ENCODE measurements at places on chromosomes 4 and X.

- H3K4me3 ChIP-seq = no peak overlapping the region
- H3K27me3 ChIP-seq = no peaks in the 10 kb centered on the region
- DNase-seq = no peak
- H3K27ac ChIP-seq = no peak overlapping the region
- no peaks in the 10 kb centered on the region for H3K36me3 ChIP-seq
- no peaks in the 10 kb centered on the region for H3K4me1 ChIP-seq
Measured at GRCh38 chr4:28010577-28011240, 1150.1 kb downstream of the STIM2 start.

DNA sequence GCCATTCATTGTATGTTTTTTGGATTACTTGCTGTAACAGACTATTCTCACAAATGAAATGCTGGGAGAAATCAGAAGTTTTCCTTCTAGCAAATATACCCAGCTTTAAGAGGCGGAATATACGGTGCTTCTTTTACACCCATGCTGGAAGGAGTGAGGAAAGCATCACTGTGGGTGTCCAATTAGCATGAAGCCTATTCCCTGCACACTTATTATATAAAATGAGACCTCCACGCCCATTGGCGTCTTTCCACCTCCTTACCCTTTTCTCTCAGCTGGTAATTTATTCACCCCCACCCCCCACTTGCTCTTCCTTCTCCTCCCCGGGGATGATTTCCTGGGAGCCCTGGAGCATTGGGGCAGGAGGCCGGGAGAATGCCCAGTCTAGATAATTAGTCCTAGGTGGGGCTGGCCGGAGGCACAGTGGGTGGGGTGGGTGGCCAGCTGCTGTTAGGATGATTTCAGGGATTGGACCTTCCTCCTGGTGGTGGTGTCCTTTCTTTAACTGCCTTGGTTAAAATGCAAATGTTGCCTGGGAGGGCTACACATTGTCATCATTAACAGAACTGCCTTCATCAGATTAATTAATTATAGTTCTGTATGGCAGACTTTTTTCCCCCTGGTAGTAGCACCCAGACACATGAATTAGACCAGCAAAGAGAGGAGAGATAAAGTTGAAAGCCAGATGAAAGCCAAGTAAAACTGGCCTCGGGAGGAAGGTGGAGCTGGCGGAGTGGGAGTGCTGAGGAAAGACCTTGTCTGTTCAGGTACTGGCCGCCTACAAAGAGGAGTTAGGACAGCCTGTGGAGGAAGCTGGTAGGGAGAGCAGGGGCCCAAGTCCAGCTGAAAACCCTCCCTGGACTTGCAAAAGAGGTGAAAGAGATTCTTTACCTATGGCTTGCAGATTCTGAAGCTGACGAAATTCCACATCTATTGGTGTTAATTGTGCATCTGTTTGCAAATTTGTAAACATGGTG lies 11.4 kb downstream of the SHROOM2 start:
- DNase-seq = no peak
- no peaks in the 10 kb centered on the region for H3K4me1 ChIP-seq
- H3K4me3 ChIP-seq = no peak overlapping the region
- H3K27ac ChIP-seq = no peak overlapping the region
- no peaks in the 10 kb centered on the region for H3K36me3 ChIP-seq

DNA sequence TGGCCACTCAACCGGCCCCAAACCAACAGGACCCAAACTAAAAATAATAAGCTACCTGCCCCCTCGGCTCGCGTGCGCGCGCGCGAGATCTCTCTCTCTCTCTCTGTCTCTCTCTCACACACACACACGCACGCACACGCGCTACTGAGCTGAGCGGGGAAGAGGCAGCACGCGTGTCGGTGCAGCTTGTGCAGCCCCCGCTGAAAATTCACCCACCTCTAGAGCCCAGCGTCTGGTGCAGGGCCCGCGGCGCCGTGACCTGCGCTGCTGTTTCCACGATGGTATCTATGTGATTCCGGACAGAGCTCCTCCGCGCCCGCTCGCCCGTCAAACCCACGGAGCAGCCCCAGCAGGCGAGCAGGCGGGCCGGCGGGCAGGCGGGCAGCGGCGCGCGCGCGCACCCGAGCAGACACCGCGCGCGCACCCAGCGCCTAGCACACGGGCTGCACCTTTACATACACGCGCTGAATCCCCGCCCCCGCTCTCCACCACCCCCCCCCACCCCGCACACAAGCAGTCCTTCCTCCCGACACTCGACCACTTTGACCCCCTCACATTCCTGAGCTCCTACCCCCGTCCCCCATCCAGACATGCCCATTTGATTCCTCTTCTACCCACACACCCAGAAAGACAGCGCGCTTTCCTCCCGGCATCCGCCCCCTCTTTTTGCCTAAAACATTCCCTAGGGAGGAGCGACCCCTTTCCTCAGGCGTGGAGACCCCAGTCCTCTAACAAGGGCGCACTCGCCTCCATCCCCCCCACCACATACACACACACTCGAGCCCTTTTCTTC lies 1.0 kb downstream of the SLITRK4 start:
- H3K4me1 ChIP-seq = no peaks in the 10 kb centered on the region
- DNase-seq = no peak
- H3K27me3 ChIP-seq = no peaks in the 10 kb centered on the region

DNA sequence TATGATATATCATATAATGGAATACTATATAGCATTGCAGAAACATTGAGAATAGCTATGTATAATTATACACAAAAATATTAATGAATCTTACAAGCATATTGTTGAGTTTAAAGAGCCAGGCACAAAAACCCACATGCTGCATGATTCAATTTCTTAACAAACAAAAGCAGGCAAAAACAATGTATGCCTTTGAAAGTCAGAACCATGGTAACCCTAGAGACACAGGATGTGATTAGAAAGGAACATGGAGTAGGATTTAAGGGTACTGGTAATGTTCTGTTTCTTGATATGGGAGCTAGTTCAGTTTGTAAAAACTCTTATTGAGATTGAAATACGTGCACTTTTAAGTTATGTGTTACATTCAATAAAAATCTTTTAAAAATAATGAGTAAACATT lies 21.5 kb downstream of the CXCL8 start:
- no peak for DNase-seq
- H3K4me1 ChIP-seq = no peaks in the 10 kb centered on the region
- H3K4me3 ChIP-seq = no peak overlapping the region
- no peak overlapping the region for H3K27ac ChIP-seq
- no peaks in the 10 kb centered on the region for H3K36me3 ChIP-seq
- H3K27me3 ChIP-seq = no peaks in the 10 kb centered on the region

GRCh38 chrX:46572340-46572936 lies 1.1 kb upstream of the CHST7 start:
- no peaks in the 10 kb centered on the region for H3K4me1 ChIP-seq
- H3K27me3 ChIP-seq = no peaks in the 10 kb centered on the region
- H3K27ac ChIP-seq = no peak overlapping the region
- no peaks in the 10 kb centered on the region for H3K36me3 ChIP-seq
- no peak for DNase-seq
- H3K4me3 ChIP-seq = no peak overlapping the region

DNA sequence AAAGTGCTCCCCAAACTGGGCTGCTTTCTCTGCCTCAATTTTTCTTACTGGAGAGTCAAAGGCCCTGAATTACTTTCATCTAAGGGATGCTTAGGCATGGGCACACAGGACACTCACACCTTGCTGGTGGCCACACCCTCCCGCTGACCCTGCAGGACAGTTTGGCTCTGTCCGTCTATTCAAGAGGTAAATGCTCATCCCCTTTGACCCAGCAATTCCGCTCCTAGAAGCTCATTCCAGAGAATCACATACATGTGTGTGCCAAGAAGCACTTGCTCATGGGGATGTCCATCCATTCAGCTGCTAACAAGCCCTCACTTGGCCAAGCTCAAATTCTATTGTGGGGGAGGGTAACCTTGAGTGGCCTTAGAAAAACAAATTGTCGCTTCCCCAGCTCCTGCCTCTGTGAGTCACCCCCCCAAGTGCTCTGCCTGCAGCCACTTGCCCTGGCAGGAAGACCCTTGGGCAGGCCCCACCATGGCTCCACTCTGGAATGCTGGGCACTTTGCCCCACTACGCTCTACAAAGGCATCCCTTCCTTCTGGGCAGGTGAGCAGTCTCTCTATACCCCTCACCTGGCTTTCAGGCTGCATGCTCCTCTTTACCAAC lies 54.5 kb downstream of the HTRA3 start:
- no peak overlapping the region for H3K4me3 ChIP-seq
- H3K4me1 ChIP-seq = peaks cover 12% of the 10 kb centered on the region
- H3K36me3 ChIP-seq = no peaks in the 10 kb centered on the region
- H3K27ac ChIP-seq = no peak overlapping the region

GRCh38 chr4:129788486-129788885 lies 692.5 kb downstream of the C4orf33 start:
- H3K27me3 ChIP-seq = no peaks in the 10 kb centered on the region
- H3K4me1 ChIP-seq = no peaks in the 10 kb centered on the region
- no peaks in the 10 kb centered on the region for H3K36me3 ChIP-seq
- no peak overlapping the region for H3K27ac ChIP-seq
- DNase-seq = no peak

DNA sequence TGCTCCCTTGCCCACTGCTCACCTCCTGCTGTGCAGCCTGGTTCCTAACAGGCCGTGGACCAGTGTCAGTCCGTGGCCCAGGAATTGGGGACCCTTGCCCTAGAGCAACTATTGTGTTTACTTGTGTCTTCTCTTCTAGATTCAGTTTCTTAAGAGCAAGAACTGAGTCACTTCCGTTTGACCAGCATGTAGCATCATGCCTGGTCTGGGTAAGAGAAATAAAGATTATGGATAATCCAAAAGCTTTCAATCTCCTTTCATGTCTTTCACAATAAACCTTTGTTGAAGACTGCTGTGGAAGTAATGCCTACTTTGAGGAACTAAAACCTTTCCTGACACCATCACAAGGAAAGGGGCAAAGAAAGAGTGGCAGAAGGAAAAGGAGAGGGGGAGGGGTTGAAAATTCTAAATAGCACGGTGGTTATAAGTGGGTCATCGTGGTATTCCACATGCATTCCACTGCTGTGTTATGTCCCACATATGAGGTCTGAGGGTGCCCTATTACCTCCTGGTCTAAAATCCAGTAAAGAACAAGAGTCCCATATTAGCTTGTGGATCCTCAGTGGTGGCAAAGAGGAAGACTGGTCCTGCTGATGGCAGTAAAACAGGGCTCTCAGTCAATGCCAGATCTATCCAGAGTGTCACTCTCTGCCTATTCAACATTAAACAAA lies 133.4 kb downstream of the RASL11B start:
- H3K27ac ChIP-seq = peak overlapping the region; percentile 71
- no peak for DNase-seq
- no peak overlapping the region for H3K4me3 ChIP-seq
- no peaks in the 10 kb centered on the region for H3K27me3 ChIP-seq
- H3K36me3 ChIP-seq = no peaks in the 10 kb centered on the region
- peaks cover 21% of the 10 kb centered on the region for H3K4me1 ChIP-seq

GRCh38 chr4:147524601-147525000 lies 43.7 kb downstream of the EDNRA start:
- no peak overlapping the region for H3K4me3 ChIP-seq
- no peaks in the 10 kb centered on the region for H3K27me3 ChIP-seq
- H3K4me1 ChIP-seq = peaks cover 25% of the 10 kb centered on the region
- H3K27ac ChIP-seq = peak overlapping the region; percentile 56
- H3K36me3 ChIP-seq = no peaks in the 10 kb centered on the region

GRCh38 chr4:112704991-112705845 lies 68.3 kb downstream of the LARP7 start:
- no peaks in the 10 kb centered on the region for H3K36me3 ChIP-seq
- no peak for DNase-seq
- H3K4me1 ChIP-seq = peaks cover 17% of the 10 kb centered on the region
- H3K27ac ChIP-seq = no peak overlapping the region

- DNase-seq = no peak
- H3K27ac ChIP-seq = no peak overlapping the region
- peaks cover 26% of the 10 kb centered on the region for H3K36me3 ChIP-seq
- peaks cover 22% of the 10 kb centered on the region for H3K4me1 ChIP-seq
Measured at GRCh38 chr4:1300466-1301455, 11.1 kb downstream of the MAEA start.

GRCh38 chrX:37488323-37488722 lies 83.1 kb upstream of the LANCL3 start:
- H3K27ac ChIP-seq = no peak overlapping the region
- H3K27me3 ChIP-seq = no peaks in the 10 kb centered on the region
- no peak overlapping the region for H3K4me3 ChIP-seq
- no peaks in the 10 kb centered on the region for H3K36me3 ChIP-seq

- H3K4me3 ChIP-seq = no peak overlapping the region
- no peaks in the 10 kb centered on the region for H3K36me3 ChIP-seq
- H3K27ac ChIP-seq = no peak overlapping the region
- no peak for DNase-seq
Measured at GRCh38 chr4:159188646-159189045, 85.8 kb downstream of the RAPGEF2 start.

GRCh38 chr4:118396881-118397622 lies 44.2 kb upstream of the PRSS12 start:
- H3K4me1 ChIP-seq = peaks cover 13% of the 10 kb centered on the region
- H3K27me3 ChIP-seq = no peaks in the 10 kb centered on the region
- no peaks in the 10 kb centered on the region for H3K36me3 ChIP-seq
- no peak overlapping the region for H3K27ac ChIP-seq

- no peak for DNase-seq
- H3K27me3 ChIP-seq = no peaks in the 10 kb centered on the region
- H3K36me3 ChIP-seq = no peaks in the 10 kb centered on the region
- no peak overlapping the region for H3K4me3 ChIP-seq
- peaks cover 6% of the 10 kb centered on the region for H3K4me1 ChIP-seq
Measured at GRCh38 chr4:173935622-173936405, 347.7 kb downstream of the FBXO8 start.

DNA sequence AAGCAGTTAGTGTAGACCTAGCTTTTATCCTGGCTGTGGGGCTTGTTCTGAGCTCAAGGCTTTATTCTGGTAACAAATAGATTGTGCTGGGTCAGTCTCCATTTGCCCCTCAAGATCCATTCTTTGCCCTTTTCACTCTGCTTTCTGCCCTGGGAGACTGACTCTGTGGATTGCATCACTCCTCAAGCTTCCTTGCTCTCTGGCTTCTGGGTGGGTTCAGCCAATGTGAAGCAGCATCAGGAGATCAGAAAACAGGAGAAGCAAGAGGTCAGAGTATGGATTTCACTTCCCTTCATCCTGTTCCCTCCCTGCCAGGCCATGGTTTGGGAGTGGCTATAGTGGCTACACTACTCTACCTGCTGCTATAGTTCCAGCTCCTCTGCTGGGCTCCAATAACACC lies 184.1 kb upstream of the NDP start:
- H3K4me1 ChIP-seq = no peaks in the 10 kb centered on the region
- H3K4me3 ChIP-seq = no peak overlapping the region
- H3K27me3 ChIP-seq = peaks cover 5% of the 10 kb centered on the region

GRCh38 chrX:123626962-123627361 lies 105.9 kb downstream of the THOC2 start:
- no peak for DNase-seq
- no peak overlapping the region for H3K4me3 ChIP-seq
- no peak overlapping the region for H3K27ac ChIP-seq

All from vagina (tissue), 2 donors.